ENCODE measurements at places on chromosomes 16 and 17.
A peak's percentile ranks its signal among the peaks of the same experiment; 100 is the strongest.

DNA sequence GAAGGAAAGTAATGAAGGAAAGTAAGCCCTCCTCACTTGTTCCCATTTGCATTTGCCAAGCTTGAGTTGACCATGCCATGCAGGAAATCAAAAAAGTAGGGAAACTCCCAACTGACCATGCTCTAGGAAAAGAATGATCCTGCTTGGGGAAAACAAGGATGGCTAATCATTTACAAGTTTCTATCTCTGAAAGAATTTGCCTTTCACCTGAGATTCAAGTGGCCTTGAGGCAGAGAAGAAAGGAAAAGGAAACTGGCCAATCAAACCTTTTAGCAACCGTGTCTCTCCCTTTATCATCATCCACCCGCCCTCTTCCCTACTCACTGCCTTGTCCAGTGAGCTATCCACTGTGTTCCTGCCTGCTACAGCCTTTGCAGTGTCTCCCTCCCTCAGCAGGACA is 757.2 kb upstream of the SOX9 start:
- no peak for DNase-seq

- DNase-seq: no peak
Observed at GRCh38 chr17:77356109-77356689, 215.4 kb downstream of the SEC14L1 start.

DNA sequence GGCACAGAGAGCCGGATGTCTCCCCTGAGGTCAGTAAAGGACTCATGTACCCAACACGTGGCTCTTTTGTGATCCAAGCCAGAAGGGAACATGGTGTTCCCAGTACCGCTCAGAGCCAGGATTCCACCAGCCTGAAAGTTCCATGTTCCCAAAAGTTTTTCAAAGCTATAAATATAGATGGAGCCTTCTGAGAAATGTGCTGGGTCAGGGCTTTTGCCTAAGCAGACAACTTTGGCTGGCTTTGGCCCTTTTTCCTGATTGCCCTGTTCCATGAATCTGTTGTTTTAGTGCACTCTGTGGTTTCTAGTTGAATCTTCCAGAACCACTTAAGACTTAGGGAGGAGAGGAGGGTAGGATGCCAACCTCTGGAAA is 128.5 kb upstream of the HS3ST2 start:
- peak; percentile 22 for DNase-seq

DNA sequence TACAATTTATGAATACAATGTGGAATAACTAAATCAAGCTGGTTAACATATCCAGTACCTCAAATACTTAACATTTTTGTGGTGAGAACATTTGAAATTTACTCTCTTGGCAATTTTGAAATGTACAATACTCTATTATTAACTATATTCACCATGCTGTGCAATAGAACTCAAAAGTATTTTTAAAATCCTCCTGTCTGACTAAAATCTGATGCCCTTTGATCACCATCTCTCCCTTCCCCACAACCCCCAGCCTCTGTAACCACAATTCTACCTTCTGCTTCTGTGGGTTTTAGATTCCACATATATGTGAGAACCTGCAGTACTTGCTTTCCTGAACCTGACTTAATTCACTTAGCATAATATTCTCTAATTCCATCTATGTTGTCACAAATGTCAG is 71.6 kb upstream of the ALOX12 start:
- DNase-seq: no peak

- DNase-seq: no peak
Observed at GRCh38 chr16:67405336-67405735, 10.9 kb downstream of the ZDHHC1 start.

GRCh38 chr17:82881900-82882714 is 42.3 kb upstream of the ZNF750 start:
- peak; percentile 24 for DNase-seq

- no peak for DNase-seq
Observed at GRCh38 chr17:36485805-36486203, 677 bp upstream of the ZNHIT3 start.

GRCh38 chr17:34156741-34157589 is 98.1 kb upstream of the CCL2 start:
- DNase-seq: no peak

- DNase-seq: no peak
Observed at GRCh38 chr17:42953669-42954068, 10.6 kb downstream of the AARSD1 start.

DNA sequence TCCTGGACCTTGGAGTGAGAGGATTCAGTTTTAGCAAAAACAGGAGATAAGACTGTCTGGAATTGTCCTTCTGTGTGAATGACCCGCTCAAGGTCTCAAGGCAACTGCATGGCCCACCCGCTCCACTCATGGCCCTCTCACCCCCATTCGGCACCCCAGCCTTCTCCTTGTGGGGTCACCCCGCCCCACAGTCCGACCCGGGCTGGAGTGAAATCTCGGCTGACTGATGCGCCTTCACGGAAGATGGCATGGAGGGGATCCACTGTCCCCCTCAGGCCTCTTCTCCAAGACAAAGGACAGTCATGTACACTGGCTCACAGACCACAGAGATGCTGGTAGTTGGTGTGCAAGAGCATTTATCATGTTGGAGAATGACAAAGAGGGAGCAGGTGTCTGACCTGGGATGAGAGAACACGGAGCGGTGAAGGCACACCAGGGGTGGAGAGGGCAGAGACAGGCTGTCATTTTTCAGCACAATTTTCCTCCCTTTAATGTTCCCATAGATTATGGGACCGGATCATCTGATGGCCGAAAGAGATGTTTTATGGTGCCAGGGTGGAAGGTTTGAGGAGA is 391.9 kb upstream of the TNRC6C start:
- no peak for DNase-seq

GRCh38 chr17:82754297-82755208 is 2.7 kb downstream of the TBCD start:
- no peak for DNase-seq

- no peak for DNase-seq
Observed at GRCh38 chr17:31573861-31574260, 182.4 kb downstream of the RAB11FIP4 start.

- peak; percentile 71 for DNase-seq
Observed at GRCh38 chr16:83356266-83356665, 451.5 kb upstream of the HSBP1 start.

DNA sequence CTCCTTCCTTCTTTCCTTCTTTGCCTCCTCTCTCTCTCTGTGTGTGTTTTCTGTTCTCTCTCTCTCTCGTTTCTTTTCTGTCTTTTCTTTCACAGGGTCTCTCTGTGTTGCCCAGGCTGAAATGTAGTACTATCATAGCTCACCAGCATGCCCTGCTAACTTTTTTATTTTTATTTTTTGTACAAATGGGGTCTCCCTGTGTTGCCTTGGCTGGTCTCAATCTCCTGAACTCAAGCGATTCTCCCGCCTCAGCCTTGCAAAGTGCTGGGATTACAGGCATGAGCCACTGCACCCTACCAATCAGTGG is 1.5 kb downstream of the SLC5A11 start:
- no peak for DNase-seq

GRCh38 chr16:67055712-67056487 is 27.0 kb downstream of the CBFB start:
- DNase-seq: peak; percentile 98

DNA sequence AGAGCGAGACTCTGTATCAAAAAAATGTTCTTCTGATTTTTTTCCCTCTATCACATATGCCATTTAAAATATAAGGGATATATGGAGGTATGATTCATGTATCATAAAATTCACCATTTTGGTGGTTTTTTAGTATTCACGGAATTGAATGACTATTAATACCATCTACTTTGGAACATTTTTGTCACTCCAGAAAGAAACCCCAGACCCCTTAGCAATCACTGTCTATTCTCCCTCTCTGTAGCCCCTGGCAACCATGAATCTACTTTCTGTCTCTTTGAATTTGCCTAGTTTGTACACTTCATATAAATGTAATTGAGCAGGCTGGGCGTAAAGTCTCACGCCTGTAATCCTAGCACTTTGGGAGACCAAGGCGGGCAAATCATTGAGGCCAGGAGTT is 75.9 kb downstream of the PRKCA start:
- no peak for DNase-seq

GRCh38 chr16:27752241-27752640 is 202.3 kb downstream of the KATNIP start:
- DNase-seq: no peak

GRCh38 chr16:88809068-88809675 is 2.6 kb downstream of the APRT start:
- no peak for DNase-seq

- peak; percentile 94 for DNase-seq
Observed at GRCh38 chr16:87227296-87227951, 89.8 kb downstream of the C16orf95 start.

GRCh38 chr17:19274893-19275292 is 37.7 kb downstream of the EPN2 start:
- DNase-seq: no peak

GRCh38 chr16:66270333-66270927 is 96.1 kb upstream of the CDH5 start:
- DNase-seq: peak; percentile 58

DNA sequence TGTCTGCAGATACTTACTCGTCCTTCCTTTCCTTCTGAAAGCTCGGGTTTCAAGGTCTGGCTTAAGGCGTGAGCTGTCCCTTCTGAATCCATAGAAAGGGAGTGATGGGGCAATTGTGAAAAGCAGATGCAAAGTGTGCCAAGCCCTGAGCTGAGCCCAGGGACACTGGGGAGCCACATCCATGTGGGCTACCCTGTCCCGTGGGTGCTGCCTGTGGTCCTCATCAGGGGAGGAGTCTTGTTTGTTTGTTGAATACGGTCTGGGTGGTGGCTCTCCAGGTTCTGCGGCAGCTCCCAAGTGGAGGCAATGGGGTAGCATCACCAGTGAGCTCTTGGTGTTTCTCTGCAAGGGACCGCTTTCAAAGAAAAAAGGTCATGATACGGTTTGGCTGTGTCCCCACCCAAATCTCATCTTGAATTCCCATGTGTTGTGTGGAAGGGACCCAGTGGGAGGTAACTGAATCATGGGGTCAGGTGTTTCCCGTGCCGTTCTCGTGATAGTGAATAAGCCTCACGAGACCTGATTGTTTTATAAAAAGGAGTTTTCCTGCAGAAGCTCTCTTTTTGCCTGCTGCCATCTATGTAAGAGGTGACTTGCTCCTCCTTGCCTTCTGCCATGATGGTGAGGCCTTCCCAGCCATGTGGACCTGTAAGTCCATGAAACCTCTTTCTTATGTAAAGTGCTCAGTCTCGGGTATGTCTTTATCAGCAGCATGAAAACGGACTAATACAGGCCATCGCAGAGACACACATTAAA is 1.0 kb upstream of the ALG1 start:
- no peak for DNase-seq

DNA sequence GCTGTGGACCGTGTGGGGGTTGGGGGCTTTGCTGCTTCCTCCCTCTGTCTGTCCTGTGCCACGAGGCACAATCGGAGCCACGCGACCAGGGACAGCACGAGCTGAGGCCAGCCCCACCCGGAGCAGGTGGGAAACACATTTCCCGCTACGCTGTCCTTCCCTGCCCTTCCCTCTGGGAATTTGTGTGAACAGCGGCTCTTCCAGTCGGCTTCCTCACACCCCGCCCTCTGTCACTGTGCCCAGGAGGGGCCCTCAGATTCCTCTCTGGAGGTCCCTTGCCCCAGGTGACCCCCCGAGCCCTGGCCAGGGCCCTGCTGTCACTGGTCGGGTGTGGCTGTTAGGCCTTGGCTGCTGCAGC is 19.6 kb downstream of the SPIRE2 start:
- DNase-seq: no peak

- DNase-seq: no peak
Observed at GRCh38 chr17:28612531-28612930, 1.5 kb downstream of the RSKR start.

GRCh38 chr16:89697161-89697615 is 4.3 kb downstream of the SPATA2L start:
- DNase-seq: no peak

DNA sequence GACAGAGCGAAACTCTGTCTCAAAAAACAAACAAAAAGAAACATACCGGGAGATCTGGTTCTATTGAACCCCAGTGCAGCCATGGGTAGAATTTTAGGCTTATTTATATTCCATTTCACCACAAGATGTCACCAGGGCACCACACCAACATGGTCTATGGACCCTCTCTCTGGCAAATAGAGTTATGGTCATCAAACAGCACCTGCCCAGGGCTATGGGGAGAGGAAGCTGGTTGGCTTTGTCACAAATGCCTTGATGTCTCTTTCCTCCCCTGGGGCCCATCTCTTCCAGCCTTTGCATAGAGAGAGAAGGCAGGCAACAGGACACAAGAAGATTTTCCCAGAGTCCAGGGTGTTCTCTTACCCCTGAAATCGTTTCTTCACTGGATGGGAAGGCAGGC is 128.4 kb downstream of the WWOX start:
- DNase-seq: no peak

- no peak for DNase-seq
Observed at GRCh38 chr17:68700421-68700820, 99.3 kb upstream of the FAM20A start.

DNA sequence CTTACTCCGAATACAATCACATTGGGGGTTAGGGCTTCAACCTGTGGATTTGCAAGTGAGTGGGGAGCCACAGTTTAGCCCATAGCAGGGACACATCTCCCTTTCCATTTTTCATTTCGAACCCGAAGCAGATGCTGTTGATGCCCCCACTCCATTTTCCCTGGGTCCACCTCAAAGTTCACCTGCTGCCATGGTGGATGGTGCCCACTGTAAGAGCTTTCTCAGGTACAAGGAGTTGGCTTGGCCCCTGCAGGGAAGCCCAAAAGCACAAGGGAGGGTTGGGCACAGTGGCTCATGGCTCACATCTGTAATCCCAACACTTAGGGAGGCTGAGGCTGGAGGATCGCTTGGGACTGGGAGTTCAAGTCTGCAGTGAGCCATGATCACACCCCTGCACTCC is 51.8 kb downstream of the SNX20 start:
- DNase-seq: no peak

- no peak for DNase-seq
Observed at GRCh38 chr17:58614859-58615459, 76.9 kb downstream of the TEX14 start.

DNA sequence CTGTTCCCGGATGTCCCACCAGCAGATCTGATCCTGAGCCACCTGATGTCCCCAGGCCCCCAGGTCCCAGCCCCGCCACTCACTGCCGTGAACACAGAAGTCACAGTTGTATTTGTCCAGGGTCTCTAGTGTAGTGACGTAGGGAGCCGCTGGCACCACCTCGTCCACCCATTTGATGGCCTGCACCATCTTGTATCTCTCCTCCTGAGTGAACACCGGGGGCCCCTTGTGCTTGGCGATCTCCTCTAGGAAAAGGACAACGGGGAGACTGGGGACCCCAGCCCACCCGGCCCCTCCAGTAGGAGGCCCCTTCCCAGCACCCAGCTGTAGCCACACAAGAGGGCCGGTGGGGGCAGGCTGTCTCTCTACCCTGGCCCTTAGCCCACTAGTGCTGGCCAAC is 2.4 kb downstream of the PCYT2 start:
- no peak for DNase-seq

- no peak for DNase-seq
Observed at GRCh38 chr16:70804734-70805169, 3.8 kb upstream of the VAC14 start.

DNA sequence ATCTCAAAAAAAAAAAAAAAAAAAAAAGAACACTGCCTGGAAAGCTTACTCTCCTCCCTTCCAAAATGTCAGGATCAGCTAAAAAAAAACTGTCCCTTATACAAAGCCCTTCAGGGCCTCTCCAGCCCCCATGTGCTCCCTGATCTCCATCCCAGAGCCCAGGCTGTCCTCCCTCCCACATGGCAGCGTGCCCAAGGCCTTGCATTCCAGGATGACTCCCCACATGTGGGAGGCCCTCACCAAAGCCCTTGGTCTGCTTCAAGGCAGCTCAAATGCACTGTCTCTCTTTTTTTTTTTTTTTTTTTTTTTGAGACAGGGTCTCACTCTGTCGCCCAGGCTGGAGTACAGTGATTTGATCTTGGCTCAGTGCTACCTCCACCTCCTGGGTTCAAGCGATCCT is 2.3 kb downstream of the FDXR start:
- DNase-seq: peak; percentile 36

Data from fibroblast of lung (primary cell).